Activated T-helper 1 cell treated with anti-CD3 and anti-CD28 coated beads, Interleukin-2, amount 50 U/mL, for 16 hours (primary cell): ENCODE measurements at places on chromosomes 12 and 14.

DNA sequence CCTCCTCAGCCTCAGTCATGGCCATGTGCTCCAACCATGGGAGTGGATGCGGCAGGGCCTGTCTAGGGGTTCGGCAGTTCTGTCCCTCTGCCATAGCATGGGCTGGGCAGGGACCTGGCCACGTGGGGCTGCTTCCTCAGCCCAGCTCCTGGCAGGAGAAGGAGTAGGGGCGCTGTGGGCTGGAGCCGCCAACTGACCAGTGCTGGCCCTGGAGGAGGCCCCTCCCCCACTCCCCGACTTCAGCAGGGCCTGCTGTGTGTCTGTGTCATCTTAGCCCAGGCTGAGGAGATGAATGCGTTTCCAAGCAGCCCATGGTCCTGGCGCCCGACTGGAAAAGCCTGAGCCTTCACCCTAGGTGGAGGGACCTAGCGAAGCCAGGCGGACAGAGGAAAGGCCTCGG, 2.7 kb upstream of the PACS2 start:
- DNase-seq, result no peak

DNA sequence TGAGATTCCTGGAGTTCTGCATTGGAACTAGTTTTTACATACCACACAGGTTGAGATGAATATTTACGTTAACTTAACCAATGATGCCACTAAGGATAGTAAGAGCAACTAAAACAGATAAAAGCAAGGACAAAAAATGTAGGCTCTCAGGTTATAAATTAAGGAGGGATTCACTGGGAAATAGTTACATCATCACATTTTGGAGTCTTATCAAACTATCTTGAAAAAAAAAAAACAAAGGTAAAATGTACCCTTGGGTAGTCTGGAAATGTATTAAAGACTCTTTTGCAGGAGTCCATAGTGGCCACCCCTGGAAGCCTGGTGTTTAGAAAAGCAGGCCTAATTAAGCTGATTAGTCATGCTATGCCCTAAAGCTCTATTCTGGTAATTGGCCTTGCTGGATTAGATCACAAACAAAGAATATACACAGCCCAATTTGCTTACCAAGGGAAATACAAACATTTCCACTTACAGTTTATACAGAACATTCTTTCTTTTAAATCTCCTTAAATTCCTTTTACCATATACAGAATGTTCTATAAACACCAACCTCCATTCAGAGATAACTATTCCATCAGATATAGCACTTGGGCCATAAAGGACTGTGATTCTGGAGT, 39.3 kb downstream of the SLC25A47 start:
- no peak for DNase-seq

DNA sequence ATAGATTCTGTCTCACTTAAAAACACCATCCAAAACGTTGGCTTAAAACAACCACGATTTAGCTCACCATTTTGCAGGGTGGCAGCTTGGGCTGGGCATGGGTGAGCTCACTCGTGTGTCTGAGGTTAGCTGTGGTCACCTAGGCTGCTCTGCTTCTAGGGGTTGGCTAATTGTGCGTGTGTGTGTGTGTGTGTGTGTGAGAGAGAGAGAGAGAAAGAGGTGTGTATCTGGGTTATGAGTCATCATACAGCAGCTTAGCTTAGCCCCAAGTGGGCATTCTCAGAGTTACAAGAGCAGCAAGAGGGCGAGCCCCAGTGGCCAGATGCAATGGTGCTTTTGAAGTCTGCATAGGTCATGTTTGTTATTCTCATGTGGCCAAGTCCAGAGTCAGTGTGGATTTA, 6.0 kb downstream of the FBXW8 start:
- peak; percentile 7 for DNase-seq

- DNase-seq, result no peak
Measured at GRCh38 chr12:23523339-23523738, 426.1 kb downstream of the SOX5 start.

DNA sequence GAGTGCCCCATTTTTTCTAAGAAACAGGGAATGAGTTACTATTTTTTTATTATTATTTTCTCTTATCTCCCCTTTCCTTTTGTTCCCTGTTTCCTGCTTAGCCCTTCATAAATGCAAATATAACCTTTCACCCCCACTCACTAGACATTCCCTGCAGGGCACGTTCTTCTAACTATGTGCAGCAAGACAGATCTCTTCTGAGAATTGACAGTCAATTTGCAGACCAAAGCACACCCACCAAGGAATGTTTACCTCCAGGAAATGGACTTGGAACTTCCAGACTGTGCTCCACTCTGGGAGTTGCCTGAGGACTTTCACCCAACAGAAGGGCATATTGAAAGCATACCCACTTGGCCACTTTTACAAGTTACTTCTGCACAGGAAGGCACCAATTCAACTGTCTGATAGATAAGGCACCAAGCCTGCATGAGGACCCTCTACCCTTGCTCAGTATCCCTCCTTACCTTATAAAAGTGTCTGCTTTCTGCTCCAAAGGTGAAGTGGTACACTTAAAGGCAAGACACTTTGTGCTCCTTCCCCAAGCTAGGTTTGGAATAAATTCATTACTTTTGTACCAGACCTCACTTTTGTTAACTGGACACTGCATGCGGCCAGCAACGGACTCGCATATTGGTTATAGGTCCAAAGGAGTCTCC, 6.5 kb downstream of the TAS2R19 start:
- DNase-seq, result no peak

GRCh38 chr12:99455350-99456035, 192.1 kb upstream of the GARIN6 start:
- no peak for DNase-seq

DNA sequence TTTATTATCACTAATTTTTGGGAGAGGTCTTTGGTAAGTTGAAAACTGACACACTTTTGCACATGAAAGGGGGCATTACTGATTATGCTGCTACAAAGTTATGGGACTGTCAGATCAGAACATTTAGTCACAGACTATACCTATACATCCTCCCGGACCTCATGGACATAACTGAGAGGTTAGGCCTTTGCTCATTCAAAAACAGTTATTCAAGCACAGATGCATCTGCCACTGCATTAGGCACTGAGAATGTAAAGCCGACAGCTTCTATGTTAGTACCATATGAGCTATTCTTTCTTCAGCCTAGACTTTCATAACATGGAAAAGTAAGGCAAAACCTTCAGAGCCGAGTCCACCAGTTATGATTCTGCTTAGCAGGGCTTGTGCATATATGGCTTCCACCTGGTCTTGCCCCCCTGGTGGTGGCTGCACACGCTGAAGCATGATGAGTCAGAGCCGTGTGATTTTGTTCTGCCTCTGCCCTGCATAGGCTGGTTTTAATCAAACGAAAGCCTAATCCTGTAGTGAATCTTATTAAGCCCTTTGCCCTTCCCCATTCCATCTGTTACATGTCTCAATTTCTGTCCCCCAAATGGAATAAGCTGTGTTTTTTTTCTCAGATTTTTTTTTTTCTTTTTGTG, 21.8 kb upstream of the RNU6-8 start:
- no peak for DNase-seq

- DNase-seq, result no peak
Measured at GRCh38 chr12:109656743-109657142, 56.9 kb upstream of the FAM222A start.

GRCh38 chr12:108193917-108194316, 64.8 kb downstream of the WSCD2 start:
- DNase-seq, result no peak

DNA sequence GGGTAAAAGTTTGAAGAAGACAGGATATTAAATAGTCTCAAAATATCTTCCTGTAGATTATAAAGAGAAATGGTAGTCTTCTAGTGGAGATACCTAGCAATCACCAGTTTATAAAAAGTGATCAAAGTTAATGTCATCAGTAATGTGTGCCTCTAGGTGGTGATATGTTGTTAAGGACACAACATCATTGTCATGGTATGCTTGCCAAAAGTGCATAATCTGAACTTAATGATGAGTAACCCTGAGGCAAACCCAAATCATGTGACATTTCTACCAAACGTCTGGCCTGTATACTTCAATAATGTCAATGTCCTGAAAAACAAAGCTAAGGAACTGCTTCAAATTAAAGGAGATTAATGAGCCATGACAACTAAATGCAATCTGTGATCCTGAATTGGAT, 214.7 kb downstream of the PHLDA1 start:
- DNase-seq, result no peak

DNA sequence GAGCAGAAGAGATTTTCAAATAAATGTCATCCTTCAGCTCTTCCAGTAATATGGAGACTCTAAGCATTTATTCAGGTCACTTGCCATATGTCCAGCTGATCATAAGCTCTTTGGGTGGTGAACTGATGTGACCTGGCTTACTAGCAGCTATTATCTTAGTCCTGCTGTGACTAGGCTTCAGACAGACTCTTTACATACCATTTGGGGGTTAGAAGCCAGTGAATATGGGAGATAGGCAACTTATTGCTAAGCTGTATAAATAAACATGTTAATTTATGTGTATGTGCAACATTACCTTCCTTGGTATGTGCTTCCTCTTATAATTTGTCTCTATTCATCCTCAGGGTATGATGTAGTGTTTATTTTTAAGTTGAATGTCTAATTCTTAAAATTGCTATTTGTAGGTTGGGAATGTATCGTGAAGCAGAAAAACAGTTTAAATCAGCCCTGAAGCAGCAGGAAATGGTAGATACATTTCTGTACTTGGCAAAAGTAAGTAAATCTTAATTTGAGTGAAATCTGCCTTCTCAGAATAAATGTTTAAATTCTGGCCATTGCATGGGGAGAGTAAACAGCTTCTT, 32.4 kb downstream of the TTC8 start:
- DNase-seq, result no peak

DNA sequence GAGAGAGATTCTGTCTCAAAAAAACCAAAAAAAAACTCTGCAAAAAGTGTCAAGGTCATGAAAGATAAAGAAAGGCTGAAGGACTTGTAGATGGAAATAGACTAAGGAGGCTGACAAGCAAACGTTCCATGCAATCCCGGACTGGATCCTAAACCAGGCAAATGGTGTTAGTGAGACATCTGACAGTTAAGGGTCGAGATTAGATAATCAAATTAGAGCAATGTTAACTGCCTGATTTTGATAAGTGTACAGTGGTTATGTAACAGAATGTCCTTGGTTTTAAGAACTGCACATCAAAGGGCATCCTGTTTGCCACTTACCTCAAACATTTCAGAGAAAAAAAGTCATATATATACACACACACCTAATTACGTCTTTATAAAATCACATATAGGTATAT, 3.5 kb upstream of the RAN start:
- DNase-seq, result no peak

DNA sequence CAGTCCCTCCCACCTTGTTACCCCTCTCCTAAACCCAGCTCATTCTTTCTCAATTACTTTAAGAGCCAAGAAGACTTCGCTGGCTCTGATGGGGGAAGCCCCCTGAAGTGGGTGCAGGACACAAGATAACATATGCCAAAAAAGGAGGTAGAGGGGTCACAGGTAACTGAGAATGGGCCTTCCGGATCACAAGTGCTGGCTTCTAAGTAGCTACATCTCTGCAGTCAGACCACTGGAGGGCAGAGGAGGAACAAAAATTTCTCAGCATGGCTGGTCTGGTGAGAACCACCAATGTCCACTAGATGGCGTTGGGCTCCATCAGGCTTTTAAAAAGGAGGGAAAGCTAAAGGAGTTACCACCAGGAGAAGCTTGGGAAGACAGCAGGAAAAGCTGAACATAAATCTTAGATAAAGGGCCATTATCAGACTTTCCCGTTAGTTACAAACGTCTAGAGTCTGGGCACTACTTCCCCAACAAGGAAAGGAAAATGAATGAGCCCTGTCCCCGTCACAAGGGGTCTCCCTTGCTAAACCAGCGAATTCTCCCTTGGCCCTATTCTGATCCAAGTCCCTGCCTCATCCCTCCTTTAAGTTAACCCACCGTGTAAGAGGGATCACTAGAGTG, 11.6 kb upstream of the CDH24 start:
- peak; percentile 52 for DNase-seq

DNA sequence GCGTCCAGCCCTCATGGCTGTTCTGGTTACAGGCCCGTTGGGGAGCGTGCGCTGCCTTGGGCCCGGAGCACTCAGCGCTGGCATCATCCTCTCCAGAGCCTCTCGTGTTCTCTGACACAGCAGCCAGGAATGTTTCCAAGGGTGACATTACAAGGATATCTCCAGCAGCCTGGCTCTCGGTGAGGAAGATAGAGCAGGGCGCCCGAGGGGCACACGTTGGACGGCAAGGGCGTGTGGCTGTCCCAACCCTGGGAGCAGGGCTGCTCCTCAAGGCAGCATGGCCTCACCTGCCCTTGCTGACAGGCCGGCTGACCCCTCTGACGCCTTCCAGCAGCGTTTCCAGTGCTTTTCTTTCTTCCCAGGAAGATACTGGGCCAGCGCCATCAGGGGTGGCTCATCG, 14.4 kb downstream of the LRCOL1 start:
- DNase-seq, result no peak

DNA sequence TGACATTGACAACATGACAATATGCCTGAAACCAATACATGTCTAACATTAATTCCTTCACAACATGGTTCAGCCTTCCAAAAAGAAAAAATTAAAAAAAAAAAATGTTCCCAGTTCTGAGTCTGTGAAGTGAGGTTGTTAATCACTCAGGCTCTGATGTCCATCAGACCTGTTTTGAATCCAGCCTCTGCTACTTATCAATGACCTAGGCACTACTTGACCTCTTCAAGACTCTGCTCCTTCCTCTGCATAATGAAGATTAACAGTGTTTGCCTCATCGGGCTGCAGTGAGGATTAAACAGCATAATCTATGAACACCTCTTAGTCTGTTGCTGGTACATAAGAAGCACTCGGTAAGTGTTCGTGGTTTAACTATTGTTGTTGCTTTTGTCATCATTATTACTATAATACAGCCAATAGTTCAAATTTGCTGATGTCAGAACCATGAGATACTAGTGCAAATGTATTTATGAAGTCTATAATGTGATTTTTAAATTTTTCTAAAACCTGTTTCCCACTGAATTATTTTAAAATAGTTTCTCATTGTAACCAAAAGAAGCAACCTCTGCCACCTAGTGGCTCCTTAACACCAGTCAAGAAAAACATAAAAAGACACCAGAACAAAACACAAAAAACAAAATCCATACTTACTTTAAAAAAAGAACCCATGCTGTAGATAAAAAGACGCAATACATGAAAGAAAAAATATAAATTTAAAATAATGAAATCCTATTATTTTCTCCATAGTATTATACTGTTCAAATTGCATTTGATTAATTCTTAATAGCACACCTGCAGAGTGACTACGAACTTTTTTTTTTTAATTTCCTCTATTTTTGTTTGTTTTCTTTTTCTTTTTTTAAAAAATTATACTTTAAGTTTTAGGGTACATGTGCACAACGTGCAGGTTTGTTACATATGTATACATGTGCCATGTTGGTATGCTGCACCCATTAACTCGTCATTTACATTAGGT, 20.3 kb upstream of the TMX1 start:
- DNase-seq, result no peak

GRCh38 chr14:101797856-101798255, 36.3 kb downstream of the PPP2R5C start:
- DNase-seq, result no peak

- no peak for DNase-seq
Measured at GRCh38 chr14:89922031-89922907, 32.3 kb downstream of the EFCAB11 start.
